ENCODE measurements at places on chromosomes 11 and 22.

- no peak for DNase-seq
Measured at GRCh38 chr11:77038029-77038824, 4.0 kb downstream of the B3GNT6 start.

GRCh38 chr11:125494031-125494360 lies 2.1 kb downstream of the FEZ1 start:
- no peak for DNase-seq

DNA sequence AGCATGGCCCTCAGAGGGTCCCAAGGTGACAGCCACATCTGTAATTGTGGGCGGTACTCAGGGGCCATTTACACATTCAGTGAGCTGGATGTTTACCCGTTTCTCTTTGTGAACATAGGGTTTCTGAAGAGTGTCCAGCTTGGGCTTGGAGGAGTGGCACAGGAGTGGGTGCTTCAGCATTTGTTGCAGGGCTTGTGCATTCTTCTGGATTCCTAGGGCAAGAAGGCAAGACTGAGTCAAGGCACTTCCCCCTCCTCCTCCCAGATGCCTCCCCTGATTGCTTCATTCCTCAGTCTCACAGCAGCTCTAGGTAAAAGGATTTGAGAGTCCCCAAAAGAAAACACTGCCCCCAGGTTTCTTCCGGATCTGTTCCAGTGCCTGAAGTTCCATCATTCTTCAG lies 95.4 kb downstream of the RNF169 start:
- no peak for DNase-seq

- DNase-seq, result no peak
Measured at GRCh38 chr11:27592098-27592780, 85.7 kb upstream of the LIN7C start.

- DNase-seq, result no peak
Measured at GRCh38 chr11:8604078-8604723, 10.2 kb upstream of the STK33 start.

DNA sequence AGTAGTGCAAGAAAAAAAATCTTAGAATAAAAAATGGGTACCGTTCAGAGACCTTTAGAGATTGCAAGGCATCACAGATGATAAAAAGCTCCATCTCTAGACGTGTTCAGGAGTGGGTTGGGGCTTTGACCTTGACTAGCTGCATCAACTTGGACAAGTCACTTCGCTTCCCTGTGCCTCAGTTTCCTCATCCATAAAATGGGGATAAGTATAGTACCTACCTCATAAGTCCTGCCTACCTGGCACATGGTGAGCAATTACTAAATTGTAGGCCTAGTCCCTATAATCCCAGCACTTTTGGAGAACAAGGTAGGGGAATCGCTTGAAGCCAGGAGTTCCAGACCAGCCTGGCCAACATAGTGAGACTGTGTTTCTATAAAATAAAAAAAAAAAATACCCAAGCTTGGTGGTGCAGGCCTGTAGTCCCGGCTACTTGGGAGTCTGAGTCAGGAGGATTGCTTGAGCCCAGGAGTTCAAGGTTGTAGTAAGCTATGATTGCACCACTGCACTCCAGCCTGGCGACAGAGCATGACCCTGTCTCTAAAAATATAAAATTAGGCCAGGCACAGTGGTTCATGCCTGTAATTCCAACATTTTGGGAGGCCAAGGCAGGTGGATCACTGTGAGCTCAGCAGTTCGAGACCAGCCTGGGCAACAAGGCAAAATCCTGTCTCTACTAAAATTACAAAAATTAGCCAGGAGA lies 6.0 kb upstream of the F2 start:
- DNase-seq, result no peak

GRCh38 chr11:764322-765024 lies 12.8 kb downstream of the GATD1 start:
- DNase-seq, result no peak

GRCh38 chr11:6094186-6094585 lies 13.3 kb upstream of the OR56B4 start:
- no peak for DNase-seq

DNA sequence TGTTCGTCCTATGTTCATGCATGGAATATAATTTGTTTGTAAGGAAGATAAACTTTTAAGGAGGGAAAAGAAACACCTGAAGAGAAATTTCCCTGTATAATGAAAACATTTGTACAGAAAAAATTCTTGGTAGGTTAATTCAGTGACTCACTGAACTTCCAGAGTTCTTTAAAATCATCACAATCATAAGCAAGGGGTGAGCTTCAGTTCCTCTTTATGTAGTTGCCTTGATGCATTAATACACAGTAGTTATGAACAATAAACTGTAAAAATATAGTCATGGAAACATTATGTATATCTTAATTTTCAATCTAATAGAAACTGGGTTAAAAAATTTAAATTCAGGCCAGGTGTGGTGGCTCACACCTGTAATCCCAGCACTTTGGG lies 1.1 kb upstream of the C11orf65 start:
- no peak for DNase-seq

DNA sequence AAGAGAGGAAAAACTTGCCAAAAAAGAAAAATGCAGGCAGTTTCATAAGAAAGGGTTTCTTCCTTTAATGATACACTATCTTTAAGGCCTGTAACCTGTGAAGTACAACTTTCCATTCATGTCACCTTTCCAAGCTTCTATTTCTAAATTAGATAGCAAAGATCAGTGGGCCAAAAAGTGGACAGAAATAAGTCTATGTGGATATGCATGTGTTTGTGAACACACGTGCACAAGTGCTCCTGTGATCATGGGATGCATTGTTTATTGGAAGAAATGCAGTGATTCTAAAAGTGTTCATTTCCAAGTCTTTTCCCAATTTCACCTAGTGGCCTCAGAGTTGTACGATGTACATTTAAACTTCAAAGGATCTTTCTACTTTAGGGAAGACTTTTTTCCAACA lies 230.0 kb upstream of the BLID start:
- DNase-seq, result no peak

DNA sequence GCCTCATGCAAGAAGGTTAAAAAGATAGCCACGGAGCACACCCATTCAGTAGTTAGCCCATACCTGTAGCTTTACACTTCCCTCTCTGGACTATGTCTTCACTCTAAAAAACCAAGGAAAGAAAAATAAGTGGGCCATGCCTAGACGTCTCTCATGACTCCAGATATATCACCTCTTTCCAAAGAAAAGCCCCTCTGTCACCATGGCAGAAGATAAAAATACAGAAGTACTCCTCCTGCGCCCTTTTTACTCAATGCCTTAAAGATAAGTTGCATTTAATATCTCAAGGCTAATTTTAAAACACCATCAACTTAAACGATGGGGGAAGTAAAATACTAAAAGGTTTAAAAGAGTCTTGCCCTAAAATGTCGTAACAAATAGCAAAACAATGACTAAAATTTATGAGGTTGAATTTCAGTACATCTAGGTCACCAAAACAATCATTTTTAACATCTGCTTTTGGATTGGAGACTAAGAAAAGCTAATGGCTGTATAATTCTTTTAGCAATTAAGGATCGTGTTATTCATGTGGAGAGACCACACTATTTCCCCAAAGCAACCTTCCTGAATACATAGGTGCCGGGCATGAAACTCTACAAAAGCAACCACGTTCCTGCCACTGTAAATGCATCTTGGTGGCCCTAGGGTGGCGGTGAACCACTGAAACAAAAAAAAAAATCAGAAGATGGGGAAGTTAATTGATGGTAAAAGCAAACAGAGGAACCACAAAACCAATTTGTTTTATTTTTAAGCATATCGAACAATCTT lies 46.0 kb downstream of the CELF1 start:
- no peak for DNase-seq

GRCh38 chr11:64448599-64449380 lies 89.8 kb downstream of the RPS6KA4 start:
- DNase-seq, result peak; percentile 83

- no peak for DNase-seq
Measured at GRCh38 chr11:129637473-129637872, 178.2 kb upstream of the TMEM45B start.

GRCh38 chr11:12680940-12681258 lies 6.7 kb downstream of the TEAD1 start:
- DNase-seq, result no peak

GRCh38 chr11:66569076-66569475 lies 670 bp upstream of the CTSF start:
- no peak for DNase-seq

GRCh38 chr11:76365038-76365679 lies 15.8 kb downstream of the THAP12 start:
- no peak for DNase-seq

- no peak for DNase-seq
Measured at GRCh38 chr22:37749831-37750595, 53.2 kb downstream of the TRIOBP start.

DNA sequence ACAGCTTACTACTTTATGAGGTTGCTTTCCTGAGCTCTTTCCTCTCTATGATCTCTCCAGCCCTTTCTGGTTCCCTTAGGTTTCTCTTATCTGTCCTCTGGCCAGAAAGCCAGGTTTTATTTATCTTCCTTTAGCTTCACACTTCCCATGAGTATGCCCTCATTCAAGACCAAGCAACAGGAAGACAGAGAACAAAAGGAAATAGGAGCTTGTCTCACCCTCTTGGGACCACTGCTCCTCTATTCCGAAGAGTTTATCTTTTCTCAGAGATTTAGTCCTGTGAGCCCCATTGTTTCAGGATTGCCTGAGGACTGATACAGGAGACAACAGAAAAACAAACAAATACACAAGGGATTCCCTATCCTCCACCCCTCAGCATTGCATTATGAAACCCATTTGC lies 62.4 kb upstream of the CCDC179 start:
- DNase-seq, result no peak

DNA sequence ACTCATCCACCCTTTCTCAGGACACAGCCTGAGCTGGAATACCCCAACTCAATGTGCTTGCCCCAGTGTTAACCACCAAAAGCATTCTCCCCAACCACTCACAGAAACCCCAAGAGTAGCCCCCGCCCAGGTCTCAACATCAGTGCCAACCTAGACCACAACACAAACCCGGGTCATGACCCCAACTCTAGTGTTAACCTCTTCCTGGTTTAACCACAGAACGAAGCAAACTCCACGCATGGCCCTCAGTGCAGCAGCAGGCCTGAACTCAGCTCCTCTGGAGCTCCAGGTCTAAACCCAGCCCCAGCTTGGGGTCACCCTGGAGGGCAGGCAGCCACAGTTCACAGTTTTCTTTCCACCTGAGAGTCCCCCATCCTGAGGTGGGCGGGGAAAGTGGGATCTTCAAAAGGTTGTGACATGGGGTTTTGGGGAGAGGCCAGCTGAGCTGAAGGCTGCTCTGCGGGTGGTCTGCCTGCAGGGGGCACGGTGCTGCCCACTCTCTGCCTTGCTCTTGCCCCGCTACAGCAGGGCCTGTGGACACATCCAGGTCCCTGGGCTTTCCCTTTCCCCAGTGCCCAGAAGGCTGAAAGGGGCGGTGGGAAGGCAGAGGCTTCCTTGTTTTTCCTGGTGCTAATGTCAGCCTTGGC lies 37.9 kb downstream of the NECTIN1 start:
- no peak for DNase-seq

- DNase-seq, result no peak
Measured at GRCh38 chr11:35588627-35589026, 29.6 kb upstream of the FJX1 start.

GRCh38 chr11:87722756-87723565 lies 452.3 kb downstream of the RAB38 start:
- peak; percentile 7 for DNase-seq

- DNase-seq, result no peak
Measured at GRCh38 chr22:22871536-22872278, 15.9 kb upstream of the IGLL5 start.

DNA sequence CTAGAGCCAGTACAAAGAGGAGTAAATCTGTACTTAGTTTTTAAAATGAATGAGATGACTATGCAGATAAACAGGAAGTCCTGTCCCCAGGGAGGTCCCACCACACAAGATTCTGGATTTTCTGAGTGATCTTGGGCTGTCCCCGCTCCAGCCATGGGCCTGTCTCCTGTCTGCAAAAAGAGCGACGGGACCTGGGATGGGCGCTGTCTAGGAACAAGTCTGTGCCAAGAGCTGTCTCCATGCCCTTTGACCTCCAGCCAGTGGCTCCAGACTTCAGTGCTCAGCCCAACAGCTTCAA lies 6.0 kb downstream of the CSNK1E start:
- DNase-seq, result no peak

GRCh38 chr22:48811885-48812284 lies 1015.8 kb downstream of the BRD1 start:
- no peak for DNase-seq

GRCh38 chr11:33893711-33894397 lies 2.0 kb upstream of the LMO2 start:
- DNase-seq, result no peak

GRCh38 chr22:34620832-34621231 lies 445.1 kb upstream of the ISX start:
- DNase-seq, result no peak

GRCh38 chr11:10599388-10600175 lies 31.1 kb upstream of the LYVE1 start:
- no peak for DNase-seq

DNA sequence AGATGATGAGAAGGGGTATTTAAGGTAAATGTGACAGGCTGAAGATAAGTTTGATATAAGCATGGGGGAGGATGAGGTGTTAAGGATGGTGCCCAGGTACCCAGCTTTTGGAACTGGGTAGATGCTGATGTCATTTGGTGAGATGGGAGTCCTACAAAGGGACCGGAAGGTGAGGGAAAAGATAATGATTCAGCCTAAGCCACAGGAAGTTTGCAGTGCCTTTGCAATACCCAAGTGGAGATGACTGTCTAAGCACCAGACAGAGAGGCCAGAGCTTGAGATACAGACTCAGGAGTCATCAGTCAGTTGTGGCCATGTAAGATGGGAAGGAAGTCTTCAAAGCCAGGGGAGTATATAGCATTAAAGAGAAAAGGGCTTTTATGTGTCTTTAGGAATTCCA lies 30.0 kb upstream of the SMCO4 start:
- DNase-seq, result no peak

DNA sequence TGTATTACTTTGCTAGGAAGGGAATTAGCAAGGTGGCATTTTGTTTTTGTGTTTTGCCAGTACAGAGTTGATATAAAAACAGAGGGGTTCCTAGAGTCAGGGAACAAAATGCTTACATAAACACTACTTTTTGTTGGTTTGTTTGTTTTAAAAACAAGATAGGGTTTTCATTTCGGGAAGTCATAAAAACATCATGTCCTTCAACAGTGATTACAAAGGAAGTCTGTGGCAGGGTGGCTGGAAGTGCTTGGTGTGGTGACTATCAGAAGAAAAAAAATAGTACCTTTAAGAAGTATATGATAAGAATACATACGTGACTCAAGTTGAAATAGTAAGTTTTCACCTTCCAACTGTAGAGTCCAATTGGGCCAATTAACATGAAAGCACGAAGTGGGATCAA lies 1.2 kb upstream of the IL18 start:
- DNase-seq, result no peak

DNA sequence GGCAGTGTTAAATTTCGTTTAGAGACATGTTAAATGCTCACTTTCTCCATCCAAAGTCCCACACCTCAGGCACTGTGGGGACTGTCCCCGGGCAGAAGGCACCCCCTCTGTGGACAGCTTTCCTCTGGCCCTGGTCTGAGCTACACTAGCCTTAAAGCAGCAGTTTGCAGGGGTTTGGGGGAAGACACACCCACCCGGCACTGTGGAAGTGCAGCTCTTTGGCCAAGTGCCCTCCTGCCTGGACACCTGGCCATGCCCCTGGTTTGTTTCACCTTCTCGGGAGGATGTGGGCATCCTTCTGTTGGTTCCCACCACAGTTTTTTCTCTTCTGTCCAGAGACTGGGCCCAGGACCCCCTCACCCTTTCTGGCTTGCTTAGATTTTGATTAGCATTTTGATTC lies 1254.7 kb downstream of the BRD1 start:
- no peak for DNase-seq
